NCI-H187 (cell line): ENCODE measurements at places on chromosomes 16 and 17.

GRCh38 chr17:63516910-63517824 lies 6.0 kb upstream of the KCNH6 start:
- no peak for DNase-seq

DNA sequence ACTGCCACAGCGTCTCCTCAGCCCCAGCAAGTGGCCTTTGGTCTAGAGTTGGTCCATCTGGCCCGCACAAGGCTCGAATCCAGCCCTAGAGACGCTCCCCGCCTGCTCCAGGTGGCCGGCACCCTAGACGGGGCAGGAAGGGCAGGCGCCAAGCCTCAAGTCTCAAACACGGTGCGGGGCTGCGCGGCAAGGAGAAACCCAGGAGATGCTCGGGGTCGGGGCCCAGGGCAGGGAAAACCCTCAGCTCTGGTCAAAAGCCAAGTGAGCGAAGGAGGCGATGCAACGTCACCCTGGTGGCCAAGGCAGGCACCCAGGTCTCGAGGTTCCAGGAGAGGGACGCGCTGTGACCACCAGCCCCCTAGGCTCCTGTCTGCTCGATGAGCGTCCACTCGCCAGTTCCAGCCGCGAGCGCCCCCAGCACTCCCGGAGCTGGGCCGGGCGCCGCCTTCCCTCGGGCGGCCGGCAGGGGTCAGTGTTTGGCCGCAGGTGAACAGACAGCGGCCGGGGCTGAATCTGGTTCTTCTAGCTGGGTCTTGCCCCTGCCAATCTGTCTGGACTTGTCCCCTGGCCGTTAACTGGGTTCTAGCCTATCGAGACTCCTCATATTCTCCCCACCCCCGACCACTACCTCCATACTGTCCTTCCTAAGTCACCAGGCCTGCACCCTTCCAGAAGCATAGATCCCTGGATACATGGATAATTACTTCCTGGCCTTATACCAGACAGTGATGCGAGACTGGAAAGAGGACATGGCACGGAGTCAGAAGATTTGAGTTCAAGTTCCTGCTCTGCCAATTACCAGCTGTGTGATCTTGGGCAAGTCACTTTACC lies 44.0 kb downstream of the PRAC1 start:
- DNase-seq: peak; percentile 36

DNA sequence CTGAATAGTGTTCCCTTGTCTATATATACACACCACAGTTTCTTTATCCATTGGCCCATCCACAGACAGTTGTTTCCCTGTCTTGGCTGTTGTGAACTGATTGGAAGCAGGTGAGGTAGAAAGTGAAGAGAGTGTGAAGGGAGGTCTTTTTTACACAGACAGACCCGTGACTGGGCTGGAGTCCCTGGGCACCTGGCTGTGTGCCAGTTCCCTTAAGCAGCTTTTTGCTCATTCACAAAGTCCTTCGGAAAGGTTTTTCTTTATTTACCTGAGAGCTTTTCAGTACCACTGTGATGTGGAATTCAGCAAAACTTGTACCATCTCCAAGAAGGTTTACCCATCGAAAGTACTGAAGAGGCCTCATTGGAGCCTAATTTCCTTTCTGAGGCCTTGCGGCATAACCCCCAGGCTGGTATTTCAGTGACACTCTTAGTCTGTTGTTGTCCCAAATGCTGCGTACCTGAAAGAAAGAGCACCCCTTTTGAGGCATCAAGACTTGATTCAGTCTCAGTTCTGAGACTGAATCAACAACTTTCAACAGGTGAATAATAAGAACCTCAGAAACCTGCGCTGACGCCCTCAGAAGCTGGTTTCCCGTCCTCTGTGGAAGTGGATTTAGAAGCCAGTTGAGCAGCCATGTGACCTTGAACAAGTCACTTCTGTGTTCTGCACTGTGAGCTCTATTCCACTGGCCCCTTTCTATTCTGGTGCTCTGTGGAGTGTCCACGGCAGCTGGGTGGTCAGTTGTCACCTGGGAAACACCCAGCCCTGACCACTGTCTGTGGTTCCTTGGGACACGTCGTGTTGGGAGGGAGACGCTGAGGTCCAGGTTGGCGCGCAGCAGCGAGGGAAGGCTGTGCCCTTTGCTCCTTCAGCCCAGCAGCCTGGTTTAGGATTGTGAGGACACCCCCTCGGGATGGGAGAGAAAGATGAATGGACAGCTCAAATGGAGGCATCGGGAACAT lies 53.9 kb upstream of the CRISPLD2 start:
- DNase-seq: no peak

DNA sequence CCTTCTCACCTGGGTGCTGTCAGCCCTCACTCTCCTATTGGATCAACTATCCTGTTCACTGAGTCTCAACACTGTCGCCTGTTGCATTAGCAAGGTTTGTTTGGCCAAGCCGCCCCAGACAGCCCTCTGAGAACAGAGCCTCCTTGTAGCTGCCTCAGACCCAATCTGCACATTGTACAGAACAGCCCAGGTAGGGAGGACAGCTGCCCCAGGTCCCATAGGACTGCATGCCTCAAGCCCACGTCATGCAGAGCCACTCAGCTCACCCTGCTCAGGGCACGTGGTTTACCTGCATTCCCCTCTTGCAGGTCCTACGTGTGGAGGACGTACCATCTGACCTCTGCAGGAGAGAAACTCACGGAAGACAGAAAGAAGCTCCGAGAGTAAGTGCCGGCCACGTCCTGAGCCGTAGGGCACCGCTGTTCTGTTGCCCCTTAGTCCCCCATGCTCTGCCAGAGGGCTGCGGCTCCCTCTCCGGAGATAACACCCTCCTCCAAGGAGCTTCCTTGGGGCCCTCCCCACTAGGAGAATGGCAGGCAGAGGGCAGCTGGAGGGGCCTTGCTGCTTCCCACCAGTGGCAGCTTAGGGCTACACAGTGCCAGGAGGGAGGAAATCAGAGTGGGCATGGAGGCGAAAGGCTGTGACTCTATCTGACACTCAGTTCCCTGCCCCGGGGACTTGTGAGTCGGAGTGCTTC lies 2.8 kb downstream of the SNRNP25 start:
- no peak for DNase-seq

GRCh38 chr17:6706996-6707395 lies 6.2 kb downstream of the SLC13A5 start:
- DNase-seq: no peak

DNA sequence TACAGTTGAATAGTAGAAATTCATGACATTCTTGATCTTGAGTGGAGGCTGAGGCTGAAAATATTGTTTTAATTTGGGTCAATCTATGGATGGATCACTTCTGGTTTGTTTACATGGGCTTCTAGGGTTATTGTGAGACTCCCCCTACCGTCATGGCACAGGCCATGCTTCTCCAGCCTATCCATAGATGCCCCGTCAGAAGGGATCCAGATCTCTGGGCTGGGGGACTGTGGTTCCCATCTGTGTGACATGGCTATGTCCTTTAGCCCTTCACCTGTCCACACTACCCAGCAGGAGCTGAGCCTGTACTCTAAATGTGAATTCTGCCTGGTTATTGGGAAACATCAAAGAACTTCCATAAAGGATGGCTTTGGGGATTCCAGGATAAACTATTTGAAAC lies 160.4 kb downstream of the ABCC12 start:
- no peak for DNase-seq

- DNase-seq: no peak
Observed at GRCh38 chr16:31216422-31217135, at the start of gene PYDC1. Gene PYDC1, minus strand, starts transcription at chr16:31217135. Its CDS starts 107 bp downstream, at chr16:31217028.

DNA sequence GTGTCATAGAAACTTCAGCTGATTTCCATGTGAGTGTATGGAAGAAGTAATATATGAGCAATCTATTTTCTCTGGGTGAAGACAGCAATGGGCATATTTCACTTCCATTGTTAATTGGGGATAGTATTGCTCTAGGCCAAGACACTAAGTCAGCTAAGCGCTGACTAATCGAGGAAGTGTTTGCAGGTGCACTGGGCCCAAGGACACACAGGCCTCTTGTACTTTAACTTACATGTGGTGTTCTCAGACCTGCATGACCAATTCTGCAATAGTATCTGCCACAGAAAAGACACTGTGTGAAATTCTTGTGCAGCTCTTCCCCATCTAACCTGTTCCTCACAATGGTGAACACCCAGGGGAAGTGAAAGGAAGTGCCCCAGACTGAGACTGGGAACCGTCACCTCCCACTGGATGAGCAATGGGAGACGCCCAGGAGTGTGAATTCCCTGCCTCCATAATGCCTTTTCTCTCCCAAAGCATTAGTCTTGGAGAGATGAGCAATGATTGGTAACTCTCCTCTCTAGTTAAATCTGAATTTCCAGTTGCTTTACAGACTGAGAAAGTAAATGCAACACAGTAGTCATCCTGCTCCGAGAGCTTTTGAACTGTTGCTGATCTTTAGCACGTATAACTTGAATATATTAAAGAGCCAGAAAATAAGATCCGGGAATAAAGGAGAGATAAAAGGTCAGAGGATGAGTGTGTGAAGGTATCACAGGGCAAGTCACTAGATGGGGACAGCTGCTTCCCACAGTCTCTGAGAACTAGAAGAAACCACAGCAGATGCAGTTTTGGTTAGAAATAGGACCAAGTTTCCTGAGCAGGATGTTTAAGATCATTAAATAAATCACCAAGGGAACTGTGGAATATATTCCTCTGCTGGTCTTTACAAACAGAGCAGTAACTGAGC lies 82.6 kb downstream of the CDK5R1 start:
- DNase-seq: no peak

GRCh38 chr16:9176547-9177418 lies 85.3 kb downstream of the HAPSTR1 start:
- DNase-seq: no peak

DNA sequence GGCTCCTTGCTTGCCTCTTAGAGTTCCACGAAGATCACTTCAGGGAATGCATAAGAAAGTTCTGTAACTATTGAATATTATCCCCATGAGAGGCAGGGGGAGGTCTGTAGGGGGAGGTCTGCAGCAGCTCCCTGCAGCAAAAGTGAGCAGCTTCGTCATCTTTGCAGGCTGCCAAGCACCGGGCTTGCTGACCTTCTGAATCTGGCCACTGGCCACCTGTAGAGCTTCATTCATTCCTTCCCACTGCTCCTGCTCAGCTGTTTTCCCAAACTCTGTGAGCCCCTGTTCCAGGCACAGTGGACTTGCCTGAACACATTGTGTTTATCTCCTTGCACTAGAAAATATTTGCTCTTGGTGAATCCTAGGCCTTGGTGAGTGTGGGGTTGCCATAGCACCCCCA lies 443.3 kb downstream of the HAPSTR1 start:
- no peak for DNase-seq

- no peak for DNase-seq
Observed at GRCh38 chr16:66103211-66103610, 263.3 kb upstream of the CDH5 start.

- no peak for DNase-seq
Observed at GRCh38 chr16:16008666-16009065, 59.2 kb downstream of the ABCC1 start.

DNA sequence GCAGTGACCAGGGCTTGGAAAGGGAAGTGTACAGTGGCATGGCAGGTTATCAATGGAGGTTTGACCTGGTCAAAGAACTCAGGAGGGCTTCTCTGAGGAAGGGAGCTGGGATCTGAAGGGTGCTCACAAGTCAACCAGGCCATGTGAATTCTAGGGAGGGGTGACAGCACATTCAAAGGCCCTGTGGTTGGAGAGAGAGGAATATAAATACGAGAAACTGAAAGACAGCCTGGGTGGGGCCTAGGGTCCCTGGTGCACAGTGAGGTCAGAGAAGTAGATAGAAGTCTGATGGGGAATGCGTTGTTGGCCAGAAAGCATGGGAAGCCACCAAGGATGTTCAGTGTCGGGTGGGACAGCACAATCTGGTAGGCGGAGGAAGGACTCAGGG lies 210.8 kb downstream of the KATNIP start:
- no peak for DNase-seq

DNA sequence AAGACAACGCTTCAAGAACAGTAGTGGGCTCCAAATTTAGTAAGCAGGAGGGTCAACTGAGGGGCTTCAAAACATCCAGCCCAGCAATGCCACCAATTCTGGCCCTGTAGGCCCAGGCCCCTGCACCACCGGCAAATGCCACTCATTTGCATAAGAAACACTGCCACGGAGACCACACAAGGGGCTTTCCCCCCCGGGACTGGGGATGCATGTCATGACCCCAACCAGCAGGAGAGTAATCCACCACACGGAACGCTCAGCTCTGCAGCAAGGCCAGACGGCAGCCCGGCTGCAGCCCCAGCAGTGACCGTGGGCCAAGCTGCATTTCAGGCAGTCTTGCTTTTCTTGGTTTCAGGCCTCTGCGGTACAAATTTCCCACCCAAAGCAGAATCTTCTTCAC lies 14.1 kb downstream of the TMEM11 start:
- no peak for DNase-seq

DNA sequence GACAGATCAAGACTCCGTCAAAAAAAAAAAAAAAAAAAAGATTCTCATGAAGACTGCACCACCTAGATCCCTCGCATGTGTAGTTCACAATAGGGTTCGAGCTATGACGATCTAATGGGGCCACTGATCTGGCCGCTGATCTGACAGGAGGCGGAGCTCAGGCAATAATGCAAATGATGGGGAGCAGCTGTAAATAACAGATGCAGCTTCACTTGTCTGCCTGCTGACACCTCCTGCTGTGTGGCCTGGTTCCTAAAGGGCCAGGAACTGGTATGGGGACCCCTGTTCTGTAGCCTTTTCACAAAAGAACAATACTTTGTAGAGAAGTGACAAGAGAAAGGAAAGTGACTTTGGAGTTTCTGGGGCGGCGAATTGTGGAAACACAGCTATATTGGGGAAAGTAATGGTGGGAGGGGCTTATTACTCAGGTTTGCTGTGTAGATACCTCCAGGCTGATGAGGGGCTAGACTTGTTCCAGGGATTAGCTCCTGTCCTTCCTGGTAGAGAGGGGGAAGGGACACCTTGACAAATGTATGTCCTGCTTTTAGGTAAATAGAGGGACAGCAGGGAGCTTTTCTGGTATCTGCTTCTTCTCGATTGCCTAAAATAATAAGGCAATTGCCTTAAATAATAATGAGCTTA lies 57.1 kb downstream of the HAPSTR1 start:
- no peak for DNase-seq

DNA sequence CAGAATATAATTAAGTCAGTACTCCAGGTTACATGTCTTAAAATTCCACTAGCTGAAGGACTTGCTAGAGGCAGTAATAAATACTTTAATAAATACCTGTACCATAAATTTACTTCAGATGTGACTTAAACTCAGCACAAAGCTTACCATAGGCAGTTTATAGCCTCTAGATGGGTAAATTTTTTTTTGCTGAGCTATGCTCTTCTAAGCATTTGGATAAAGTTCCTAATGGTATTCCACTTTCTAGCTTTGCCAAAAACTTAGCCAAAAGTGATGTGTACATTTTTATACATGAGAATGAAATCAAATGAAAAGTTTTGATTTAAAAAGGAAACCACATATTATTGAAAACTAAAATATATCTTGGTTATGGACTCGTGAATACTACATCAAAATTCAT lies 63.7 kb upstream of the DHX40 start:
- no peak for DNase-seq

- no peak for DNase-seq
Observed at GRCh38 chr16:30736995-30737793, 11.0 kb upstream of the PHKG2 start.

DNA sequence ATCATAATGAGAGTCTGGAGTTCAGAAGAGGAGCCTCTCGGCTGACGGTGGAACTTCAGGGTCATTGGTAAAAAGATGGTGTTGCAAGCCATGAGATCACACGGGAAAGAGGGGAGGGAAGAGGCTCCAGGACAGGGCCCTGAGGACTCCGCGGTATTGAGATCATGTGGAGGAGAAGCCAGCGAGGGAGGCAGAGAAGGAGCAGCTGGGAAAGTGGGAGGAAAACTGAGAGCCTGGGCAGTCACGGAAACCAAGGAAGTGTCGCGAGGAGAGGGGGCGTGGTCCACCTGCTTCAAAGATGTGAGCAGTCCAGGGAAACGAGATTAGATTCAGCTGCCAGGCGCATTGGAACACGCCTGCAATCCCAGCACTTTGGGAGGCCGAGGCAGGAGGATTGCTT lies 27.7 kb upstream of the SBK1 start:
- DNase-seq: no peak
